ENCODE measurements at places on chromosomes 16 and 17. TPM values are rescaled to one million over a fixed set of nuclear protein-coding genes. Genes with fewer than 3 reads are reported as not detected.

- H3K27me3 ChIP-seq: no peaks in the 10 kb centered on the region
- no peak overlapping the region for H3K4me3 ChIP-seq
- no peaks in the 10 kb centered on the region for H3K36me3 ChIP-seq
- no peak overlapping the region for H3K27ac ChIP-seq
- H3K4me1 ChIP-seq: no peaks in the 10 kb centered on the region
Measured at GRCh38 chr16:49457196-49457595, 83.6 kb downstream of the C16orf78 start.

- H3K36me3 ChIP-seq: no peaks in the 10 kb centered on the region
- H3K4me1 ChIP-seq: peaks cover 14% of the 10 kb centered on the region
- H3K27me3 ChIP-seq: no peaks in the 10 kb centered on the region
- no peak for DNase-seq
- peak overlapping the region; percentile 29 for H3K27ac ChIP-seq
- H3K4me3 ChIP-seq: peak overlapping the region; percentile 40
Measured at GRCh38 chr16:87491522-87492290, 1.1 kb downstream of the ZCCHC14 start.

- peak overlapping the region; percentile 81 for H3K27ac ChIP-seq
- H3K4me3 ChIP-seq: peak overlapping the region; percentile 93
- peaks cover 27% of the 10 kb centered on the region for H3K36me3 ChIP-seq
- no peaks in the 10 kb centered on the region for H3K27me3 ChIP-seq
- DNase-seq: no peak
Measured at GRCh38 chr17:81035521-81036196, 708 bp downstream of the BAIAP2 start.

DNA sequence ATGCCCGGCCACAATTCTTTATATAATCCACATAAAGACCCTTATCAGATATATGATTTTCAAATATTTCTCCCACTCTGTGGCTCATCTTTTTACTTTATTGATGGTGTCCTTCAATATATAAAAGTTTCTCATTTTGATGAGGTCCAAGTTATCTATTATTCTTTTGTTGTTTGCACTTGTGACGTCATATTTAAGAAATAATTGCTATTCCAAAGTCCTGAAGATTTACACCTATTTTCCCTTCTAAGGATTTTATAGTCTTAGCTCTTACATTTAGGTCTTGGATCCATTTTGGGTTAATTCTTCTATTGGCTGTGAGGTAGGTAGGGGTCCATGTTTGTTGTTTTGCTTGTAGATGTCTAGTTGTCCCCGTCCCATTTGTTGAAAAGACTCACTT lies 3.0 kb upstream of the MLYCD start:
- no peaks in the 10 kb centered on the region for H3K27me3 ChIP-seq
- DNase-seq: no peak
- H3K4me3 ChIP-seq: no peak overlapping the region
- peaks cover 7% of the 10 kb centered on the region for H3K4me1 ChIP-seq
- H3K27ac ChIP-seq: no peak overlapping the region

DNA sequence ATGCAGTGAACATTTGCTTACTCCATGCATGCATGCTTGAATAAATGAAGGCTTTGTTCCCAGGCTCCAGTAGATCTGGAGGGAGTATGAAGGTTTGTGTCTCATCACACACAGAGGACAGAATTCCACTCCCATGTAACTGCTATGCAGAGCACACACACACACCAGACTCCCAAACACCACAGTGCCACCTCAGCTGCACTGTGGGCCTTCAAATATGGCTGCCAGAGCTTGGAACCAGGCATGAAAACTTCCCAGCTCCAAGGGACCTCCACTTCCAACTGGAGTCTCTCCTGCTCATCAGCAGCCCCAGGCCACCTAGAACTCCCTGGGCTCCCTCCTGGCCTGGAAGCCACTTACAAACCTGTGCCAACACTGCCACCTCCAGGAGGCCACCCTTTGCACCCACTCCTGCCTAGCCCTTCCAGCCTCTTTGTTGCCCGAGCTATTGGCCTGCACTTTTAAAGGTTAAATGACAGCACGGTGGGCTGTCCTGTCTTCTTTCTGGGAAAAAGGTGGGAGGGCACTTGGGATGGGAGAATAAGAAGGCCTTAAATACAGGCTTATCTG lies 151.2 kb downstream of the ZNF423 start:
- no peak overlapping the region for H3K27ac ChIP-seq
- no peaks in the 10 kb centered on the region for H3K4me1 ChIP-seq
- no peak overlapping the region for H3K4me3 ChIP-seq

DNA sequence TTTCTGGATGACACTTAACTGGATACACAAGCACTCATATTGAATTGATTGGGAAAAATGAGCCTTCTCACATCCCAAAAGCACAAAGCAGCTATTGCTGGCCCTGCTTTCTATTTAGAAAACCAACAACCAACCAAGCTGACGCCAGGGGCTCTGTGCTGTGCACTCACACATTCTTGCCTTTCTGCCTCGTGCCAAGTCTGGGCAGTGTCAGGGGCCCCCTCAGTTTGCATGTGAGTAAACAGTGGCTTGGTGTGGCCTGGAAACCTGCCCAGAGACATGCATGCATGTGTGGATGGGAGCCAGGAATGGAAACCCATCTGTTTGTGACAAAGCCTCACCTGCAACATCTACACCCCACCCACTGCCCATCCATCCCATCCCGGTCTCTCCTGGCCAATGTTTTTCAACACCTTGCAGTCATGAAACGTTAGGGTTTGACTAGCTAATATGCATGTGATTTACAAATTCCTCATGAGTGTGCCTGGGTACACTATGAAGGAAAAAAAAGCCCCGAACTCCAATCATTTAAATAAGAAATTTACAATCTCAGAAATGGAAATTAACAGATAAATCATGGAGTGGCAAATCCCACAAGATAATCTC lies 20.4 kb downstream of the MIEF2 start:
- no peak overlapping the region for H3K4me3 ChIP-seq
- H3K36me3 ChIP-seq: peaks cover 69% of the 10 kb centered on the region
- H3K27me3 ChIP-seq: no peaks in the 10 kb centered on the region
- no peaks in the 10 kb centered on the region for H3K4me1 ChIP-seq

GRCh38 chr17:50063561-50064252 lies 7.8 kb downstream of the ITGA3 start:
- H3K4me1 ChIP-seq: peaks cover 87% of the 10 kb centered on the region
- no peak for DNase-seq
- no peaks in the 10 kb centered on the region for H3K27me3 ChIP-seq
- peak overlapping the region; percentile 93 for H3K27ac ChIP-seq
- H3K36me3 ChIP-seq: peaks cover 18% of the 10 kb centered on the region

DNA sequence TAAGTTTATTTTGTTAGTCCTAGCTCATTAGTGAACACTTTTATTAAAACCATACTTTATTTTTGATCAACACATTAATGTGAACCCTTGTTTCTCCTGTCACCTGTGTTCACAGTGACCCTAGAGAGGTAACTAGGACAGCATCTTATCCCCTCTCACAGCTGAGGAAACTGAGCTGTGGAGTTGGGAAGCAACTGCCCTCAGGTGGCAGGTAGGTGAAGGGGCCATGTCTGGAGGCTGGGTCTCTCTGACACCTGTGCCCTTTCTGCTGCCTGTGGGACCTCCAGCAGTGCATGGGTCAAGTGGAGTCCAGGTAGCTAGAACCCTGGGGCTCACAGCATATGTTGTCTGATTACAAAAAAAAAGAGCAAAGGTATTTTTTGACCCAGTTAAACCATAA lies 22.9 kb upstream of the SLC12A3 start:
- H3K27me3 ChIP-seq: no peaks in the 10 kb centered on the region
- no peak overlapping the region for H3K27ac ChIP-seq
- H3K4me1 ChIP-seq: no peaks in the 10 kb centered on the region
- no peak overlapping the region for H3K4me3 ChIP-seq

GRCh38 chr16:84608282-84608681 lies 9.6 kb downstream of the COTL1 start:
- H3K27me3 ChIP-seq: no peaks in the 10 kb centered on the region
- no peak overlapping the region for H3K27ac ChIP-seq
- H3K4me1 ChIP-seq: peaks cover 13% of the 10 kb centered on the region
- DNase-seq: no peak

Gene TPPP3
- 1.2 TPM for total RNA-seq

- no peaks in the 10 kb centered on the region for H3K36me3 ChIP-seq
- H3K27me3 ChIP-seq: peaks cover 63% of the 10 kb centered on the region
- H3K4me3 ChIP-seq: no peak overlapping the region
- no peak for DNase-seq
Measured at GRCh38 chr16:22915003-22915402, 101.0 kb downstream of the HS3ST2 start.

DNA sequence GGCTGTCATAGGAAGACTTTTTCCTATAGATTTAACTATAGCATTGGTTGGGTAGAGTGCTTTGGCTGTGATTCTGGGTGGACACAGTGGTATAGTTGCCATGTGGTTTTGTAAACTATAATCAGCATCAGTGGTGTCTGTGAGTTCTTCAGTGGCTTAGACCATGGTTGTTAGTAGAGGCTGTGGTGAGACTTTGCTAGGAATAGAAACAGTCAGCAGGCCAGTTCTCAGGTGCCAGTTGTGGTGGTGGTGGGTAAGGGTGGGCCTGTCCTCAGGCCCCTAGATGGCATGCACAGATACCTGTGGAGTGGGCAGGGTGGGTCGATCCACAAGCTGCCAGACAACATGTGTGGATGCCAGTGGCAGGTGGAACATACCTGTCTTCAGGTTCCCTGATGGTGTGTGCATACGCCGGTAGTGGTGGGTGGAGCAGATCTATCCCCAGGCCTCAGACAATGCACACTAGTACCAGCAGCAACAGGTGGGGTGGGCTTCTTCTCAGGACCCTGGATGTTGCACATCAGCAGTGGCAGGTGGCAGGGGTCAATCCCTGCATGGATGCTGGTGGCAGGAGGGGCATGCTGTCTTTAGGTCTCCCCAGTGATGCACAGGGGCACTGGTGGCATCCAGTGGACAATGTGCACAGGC lies 28.4 kb upstream of the GINS3 start:
- DNase-seq: no peak
- peaks cover 10% of the 10 kb centered on the region for H3K27me3 ChIP-seq
- no peak overlapping the region for H3K4me3 ChIP-seq
- no peaks in the 10 kb centered on the region for H3K36me3 ChIP-seq
- no peak overlapping the region for H3K27ac ChIP-seq

GRCh38 chr16:21565861-21566669 lies 33.3 kb upstream of the METTL9 start:
- no peaks in the 10 kb centered on the region for H3K27me3 ChIP-seq
- H3K36me3 ChIP-seq: no peaks in the 10 kb centered on the region
- no peak for DNase-seq
- H3K4me1 ChIP-seq: no peaks in the 10 kb centered on the region
- no peak overlapping the region for H3K4me3 ChIP-seq

GRCh38 chr16:78720416-78720815 lies 621.0 kb downstream of the WWOX start:
- no peaks in the 10 kb centered on the region for H3K4me1 ChIP-seq
- H3K4me3 ChIP-seq: no peak overlapping the region
- H3K27me3 ChIP-seq: no peaks in the 10 kb centered on the region
- H3K36me3 ChIP-seq: no peaks in the 10 kb centered on the region
- H3K27ac ChIP-seq: no peak overlapping the region
- no peak for DNase-seq

- H3K4me3 ChIP-seq: no peak overlapping the region
- no peak for DNase-seq
- H3K27me3 ChIP-seq: no peaks in the 10 kb centered on the region
- peaks cover 46% of the 10 kb centered on the region for H3K4me1 ChIP-seq
- H3K27ac ChIP-seq: no peak overlapping the region
Measured at GRCh38 chr17:64106918-64107317, 23.0 kb downstream of the ERN1 start.

DNA sequence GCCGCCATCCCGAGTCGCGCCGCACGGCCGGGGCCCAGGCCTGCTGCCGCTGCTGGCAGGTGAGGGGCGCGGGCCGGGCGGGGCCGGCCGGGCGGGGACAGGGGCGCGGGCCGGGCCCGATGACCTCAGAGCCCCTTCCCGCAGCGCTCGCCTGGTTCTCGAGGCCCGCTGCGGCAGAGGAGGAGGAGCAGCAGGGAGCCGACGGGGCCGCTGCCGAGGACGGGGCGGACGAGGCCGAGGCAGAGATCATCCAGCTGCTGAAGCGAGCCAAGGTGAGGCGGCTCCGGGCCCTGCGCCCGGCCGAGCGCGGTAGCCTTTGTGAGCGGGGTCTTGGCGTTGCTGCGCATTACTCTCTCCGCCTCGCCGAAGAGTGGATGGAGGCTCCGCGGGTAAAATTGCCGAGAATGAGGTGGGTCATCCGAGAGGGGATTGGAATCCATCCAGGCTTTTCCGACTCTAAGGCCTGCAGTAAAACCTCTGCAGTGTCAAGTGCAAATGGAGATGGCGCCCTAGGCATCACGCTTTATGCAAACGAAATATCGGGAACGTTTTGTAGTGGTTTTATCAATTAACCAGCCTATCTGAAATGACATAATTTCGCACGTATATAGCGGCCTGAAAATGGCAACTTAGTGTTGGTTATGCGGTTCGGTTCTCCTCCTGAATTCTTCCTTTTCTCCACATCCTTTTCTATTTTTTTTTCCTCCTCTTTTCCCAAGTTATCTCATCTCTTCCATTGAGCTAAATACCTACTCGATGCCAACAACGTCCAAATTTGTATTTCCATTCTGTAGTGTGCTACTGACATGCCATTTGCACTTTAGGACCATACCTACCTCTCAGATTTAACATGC lies 577 bp downstream of the TTC19 start:
- peaks cover 10% of the 10 kb centered on the region for H3K4me1 ChIP-seq
- peak overlapping the region; percentile 95 for H3K27ac ChIP-seq
- no peak for DNase-seq
- peaks cover 28% of the 10 kb centered on the region for H3K36me3 ChIP-seq
- peak overlapping the region; percentile 84 for H3K4me3 ChIP-seq
- no peaks in the 10 kb centered on the region for H3K27me3 ChIP-seq

Gene C17orf107
- 1.7 TPM for total RNA-seq

Gene CCL1
- not detected for total RNA-seq

DNA sequence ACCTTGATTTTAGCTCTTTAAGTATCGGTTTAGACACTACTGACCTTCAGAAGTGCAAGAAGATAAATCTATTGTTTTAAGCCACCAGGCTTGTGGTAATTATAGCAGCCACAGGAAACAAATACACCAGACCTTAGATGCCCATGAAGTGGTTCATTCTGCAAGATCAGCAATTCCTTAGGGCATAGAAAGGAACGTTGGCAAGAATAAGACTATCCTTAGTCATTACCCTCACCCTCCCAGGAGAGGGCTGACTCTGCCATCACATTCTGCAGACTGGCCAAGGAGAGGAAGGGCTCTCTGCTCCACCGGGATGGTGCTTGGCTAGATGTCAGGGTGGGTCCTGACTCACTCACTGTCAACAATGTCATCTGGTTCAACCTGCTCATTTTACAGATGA lies 14.1 kb upstream of the NDEL1 start:
- peaks cover 6% of the 10 kb centered on the region for H3K4me1 ChIP-seq
- H3K27me3 ChIP-seq: peaks cover 6% of the 10 kb centered on the region
- DNase-seq: no peak
- H3K36me3 ChIP-seq: no peaks in the 10 kb centered on the region

DNA sequence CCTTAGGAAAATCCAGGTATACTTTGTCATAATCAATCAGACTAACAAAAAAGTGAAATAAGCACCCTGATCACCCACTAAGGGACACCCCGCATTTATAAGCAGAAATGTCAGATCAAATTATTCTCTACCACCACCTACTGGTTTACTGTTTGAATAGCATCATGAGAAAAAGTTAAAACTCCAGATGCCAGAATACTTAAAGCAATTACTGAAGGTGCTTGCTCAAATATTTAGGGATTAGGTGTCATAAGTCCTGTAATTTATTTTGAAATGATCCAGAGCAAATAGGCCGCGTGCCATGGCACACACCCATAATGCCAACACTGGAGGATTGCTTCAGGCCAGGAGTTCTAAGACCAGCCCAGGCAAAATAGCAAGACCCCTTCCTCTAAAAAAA lies 2.3 kb downstream of the TOP2A start:
- peaks cover 37% of the 10 kb centered on the region for H3K36me3 ChIP-seq
- H3K27ac ChIP-seq: no peak overlapping the region
- no peak for DNase-seq
- H3K4me1 ChIP-seq: peaks cover 10% of the 10 kb centered on the region
- no peaks in the 10 kb centered on the region for H3K27me3 ChIP-seq

All from HCT116 (cell line).